ENCODE measurements at places on chromosomes 4 and X.

- DNase-seq: no peak
These were observed 76.7 kb downstream of the SHROOM2 start for GRCh38 chrX:9862953-9863352.

DNA sequence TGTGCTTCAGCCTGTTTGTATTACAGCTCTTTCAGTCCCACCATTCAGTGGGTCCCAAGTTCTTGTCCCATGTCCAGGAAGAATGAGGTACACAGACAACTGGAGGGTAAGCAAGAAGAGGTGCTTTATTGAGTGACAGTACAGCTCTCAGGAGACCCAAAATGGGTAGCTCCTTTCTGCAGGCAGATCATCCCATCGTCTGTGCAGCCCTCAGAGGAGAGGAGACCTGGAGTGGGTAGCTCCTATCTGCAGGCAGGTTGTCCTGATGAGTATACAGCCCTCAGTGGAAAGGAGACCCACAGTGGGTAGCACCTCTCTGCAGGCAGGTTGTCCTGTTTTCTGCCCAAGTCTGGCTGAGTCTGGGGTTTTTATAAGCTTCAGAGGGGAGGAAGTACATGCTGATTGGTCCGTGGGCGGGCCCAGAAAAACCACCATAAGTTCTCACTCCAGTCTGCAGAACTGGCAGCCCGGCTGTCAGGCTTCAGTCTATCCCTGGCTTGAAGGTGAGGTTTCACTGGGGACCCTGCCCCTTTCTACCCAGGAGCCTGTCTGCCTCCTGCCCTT is 18.0 kb downstream of the GRK4 start:
- no peak for DNase-seq

DNA sequence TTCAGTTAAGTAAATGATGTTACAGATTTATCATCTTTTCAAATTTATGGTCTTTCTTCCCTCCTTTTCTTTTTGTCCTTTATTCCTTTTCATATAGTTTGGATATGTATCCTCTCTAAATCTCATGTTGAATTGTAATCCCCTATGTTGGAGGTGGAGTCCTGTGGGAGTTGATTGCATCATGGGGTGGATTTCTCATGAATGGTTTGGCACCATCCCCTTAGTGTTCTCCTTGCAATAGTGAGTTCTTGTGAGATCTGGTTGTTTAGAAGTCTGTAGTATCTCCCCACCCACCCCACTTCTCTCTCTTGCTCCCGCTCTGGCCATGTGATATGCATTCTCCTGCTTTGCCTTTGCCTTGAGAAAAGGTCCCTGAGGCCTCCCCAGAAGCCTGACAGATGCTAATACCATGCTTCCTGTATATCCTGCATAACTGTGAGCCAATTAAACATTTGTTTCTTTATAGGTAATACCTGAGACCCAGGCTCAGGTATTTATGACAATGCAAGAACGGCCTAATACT is 236.7 kb downstream of the PRDM5 start:
- peak; percentile 50 for DNase-seq

DNA sequence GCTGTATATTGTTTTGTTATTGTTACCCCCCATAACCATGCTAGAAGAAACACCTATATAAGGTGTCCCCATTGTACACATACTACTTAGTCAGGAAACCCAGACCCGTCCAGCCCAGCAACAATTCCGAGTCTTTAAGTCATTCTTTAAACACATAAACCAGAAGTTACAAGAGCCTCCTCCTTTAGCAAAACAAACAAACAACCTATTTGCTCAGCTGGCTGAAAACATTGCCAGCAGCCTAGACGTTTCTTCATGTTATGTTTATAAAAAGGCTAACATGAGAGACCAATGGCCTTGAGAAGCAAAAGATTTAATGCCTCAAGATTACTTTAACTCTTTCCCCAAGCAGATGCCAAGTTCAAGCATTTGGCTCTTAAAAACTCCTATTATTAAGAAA is 1.4 kb downstream of the ACOX3 start:
- peak; percentile 60 for DNase-seq

- DNase-seq: no peak
These were observed 208.8 kb upstream of the VEGFC start for GRCh38 chr4:177001271-177002175.

DNA sequence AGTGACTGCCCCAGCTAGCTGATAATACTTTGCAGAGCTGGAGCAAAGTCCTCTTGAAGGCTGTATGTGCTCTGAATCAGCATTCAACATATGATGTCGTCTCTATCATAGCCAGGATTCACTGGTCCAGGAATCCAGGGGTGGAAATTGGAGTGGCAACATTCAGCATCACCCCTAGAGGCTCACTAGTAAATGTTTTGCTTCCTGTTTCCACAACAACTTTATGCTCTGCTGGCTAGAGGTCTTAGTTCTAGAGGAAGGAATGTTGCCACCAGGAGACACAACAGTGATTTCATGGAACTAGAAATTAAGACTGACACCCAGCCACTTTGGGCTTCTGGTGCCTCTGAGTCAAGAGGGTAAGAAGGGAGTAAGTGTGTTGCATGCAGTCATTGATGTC is 11.3 kb downstream of the MAGEA1 start:
- no peak for DNase-seq

GRCh38 chrX:50771382-50771781 is 42.6 kb downstream of the SHROOM4 start:
- no peak for DNase-seq

DNA sequence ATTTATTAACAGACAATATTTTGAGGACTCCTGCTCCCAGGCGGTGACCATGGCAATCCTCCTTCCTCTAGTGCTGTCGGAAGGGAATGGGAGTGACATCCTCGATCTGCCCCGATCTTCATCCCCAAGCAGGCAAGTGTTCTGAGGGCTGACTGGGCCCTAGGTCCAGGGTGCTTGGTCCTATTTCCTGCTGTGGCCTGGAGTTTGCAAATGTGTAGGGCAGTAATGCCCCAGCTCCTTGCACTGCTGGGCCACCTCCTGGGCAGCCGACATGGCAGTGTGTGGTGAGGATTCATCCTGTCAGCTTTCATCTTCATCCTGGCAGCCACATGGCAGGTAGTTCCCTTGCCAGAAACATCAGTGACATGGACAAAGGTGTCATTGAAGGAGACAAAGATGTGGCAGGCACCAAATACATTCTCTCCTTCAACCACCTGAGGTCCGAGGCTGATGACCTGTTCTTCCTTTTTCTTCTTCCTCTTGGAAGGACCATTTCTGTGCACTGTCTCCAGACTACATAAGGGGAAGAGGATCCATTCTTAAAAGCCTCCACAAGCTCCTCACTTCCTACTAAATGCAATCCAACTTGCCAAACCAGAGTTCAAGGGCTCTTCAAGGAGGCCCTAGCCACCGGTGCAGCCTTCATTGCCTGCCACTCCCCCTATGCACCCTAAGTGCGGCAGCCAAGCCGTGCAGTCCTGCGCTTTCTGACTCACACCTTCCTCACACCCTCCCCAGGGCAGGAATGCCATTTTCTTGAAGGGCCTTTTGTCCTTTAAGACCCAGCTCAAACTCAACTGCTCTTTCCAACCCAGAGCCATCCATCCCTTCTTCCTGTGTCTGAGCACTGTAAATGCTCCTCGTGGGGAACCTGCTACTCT is 65.7 kb downstream of the TMEM154 start:
- DNase-seq: no peak

DNA sequence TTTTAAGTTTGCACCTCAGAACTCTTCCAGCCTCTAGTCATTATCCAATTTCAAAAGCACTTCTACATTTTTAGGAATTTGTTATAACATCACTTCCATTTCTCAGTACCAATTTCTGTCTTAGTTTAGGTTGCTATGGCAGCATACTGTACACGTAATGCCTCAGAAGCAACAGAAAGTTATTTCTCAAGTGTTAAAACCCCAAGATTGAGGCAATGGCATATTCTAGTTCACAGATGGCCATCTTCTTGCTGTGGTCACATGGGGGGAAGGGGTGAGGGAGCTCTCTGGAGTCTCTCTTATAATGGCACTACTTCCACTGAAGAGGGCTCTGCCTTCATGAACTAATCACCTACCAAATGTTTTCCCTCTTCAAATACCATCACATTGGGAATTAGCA is 220.3 kb upstream of the CTSO start:
- DNase-seq: no peak

DNA sequence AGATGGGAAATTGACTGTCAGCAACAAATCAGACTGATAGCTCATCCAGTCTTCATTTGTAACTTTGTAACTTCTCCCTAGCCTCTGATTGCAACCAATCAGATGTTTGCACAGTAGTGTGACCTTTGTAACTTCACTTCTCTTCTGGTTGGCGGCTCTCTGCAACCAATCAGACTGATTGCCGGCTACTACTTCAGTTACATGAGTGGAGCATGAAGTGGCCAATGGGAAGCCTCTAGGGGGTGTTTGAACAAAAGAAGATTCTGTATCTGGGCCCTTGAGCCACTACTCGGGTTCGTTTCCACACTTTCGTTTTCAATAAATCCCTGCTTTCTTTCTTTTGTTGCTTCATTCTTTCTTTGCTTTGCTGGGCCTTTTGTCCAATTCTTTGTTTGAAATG is 1285.8 kb downstream of the TECRL start:
- no peak for DNase-seq

- no peak for DNase-seq
These were observed 494.1 kb downstream of the CENPC start for GRCh38 chr4:67051000-67051789.

- DNase-seq: no peak
These were observed 26.5 kb upstream of the DGKK start for GRCh38 chrX:50497114-50497513.

GRCh38 chrX:40299641-40300046 is 201.9 kb upstream of the BCOR start:
- DNase-seq: no peak

DNA sequence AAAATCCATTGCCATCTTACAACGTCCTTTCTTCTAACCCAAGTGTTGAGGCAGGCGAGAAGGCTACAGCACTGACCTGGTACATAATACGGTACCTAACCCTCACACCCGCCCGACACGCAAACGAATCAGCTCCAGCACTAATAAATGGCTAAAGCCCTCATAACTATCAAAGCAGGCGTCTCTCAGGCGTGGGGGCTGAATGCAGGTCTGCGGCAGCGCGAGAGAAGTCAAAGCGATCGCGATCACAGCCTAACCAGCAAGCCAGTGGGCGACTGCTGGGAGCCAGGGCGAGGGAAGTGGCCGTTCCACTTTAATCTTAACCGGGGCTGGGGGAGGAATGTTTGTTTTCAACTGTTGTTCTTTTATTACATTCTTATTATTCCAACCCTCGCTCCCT is 1.5 kb downstream of the CDX4 start:
- no peak for DNase-seq

- DNase-seq: no peak
These were observed 35.8 kb upstream of the MID1 start for GRCh38 chrX:10656214-10656613.

DNA sequence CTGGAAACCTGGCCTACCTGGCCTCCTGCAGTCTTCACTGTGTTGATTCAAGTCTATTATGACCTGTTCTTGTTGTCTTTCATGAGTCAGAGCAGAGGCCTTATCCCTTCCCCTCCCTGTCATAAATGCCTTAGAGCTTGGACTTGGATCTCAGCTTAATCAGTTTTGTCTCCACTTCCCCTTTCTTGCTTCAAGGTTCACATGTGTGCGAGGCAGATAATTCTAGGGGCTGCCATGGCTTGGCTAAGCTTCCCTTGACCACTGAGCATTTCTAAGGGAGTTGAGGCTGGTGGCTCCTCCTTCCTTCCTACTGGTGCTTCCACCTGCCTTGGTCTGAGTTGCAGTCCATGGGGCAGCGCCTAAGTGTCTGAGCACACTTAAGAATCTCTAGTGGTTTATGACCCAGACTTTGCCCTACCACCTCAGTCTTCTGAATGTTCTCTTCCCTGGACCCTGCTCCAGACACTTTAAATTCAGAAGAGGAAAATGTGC is 1.7 kb upstream of the HEPH start:
- DNase-seq: no peak

- DNase-seq: no peak
These were observed 170.7 kb upstream of the SMARCAD1 start for GRCh38 chr4:94036964-94037363.

- DNase-seq: peak; percentile 41
These were observed 45.1 kb downstream of the SPATA4 start for GRCh38 chr4:176150356-176150682.

DNA sequence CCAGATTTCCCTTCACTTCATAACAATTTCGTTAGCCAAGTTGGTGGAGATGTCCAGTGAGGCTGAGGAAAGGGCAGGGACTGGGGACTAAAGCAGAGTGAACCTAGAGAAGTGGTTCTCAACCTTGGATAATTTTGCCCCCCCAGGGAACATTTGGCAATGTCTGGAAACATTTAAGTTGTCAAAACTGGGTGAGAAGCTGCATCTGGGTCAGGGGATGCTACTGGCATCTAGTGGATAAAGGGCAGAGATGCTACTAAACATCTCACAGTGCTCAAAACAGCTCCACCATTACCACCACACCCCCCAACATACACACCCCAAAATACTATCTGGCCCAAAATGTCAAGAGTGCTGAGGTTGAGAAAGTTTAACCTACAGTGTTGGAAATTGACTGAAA is 32.0 kb upstream of the FGF16 start:
- no peak for DNase-seq

DNA sequence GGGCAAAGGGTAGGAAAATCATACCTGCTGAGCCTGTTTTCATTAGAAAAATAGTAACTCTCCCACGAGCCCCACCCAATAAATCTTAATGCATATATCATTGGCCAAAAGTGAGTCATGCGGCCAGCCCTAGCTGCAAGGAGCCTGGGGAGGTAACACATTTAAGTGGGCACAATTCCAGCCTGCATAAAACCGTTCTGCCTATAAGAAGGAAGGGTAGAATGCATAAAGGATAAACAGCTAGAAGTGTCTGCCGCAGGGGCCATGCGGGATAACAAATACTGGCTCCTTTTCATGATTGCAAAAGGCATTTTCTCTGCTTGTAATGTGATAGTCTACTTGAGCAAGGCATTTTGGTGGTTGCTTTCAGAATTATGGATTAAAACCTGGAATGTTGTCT is 37.1 kb downstream of the EFHC2 start:
- DNase-seq: peak; percentile 6

DNA sequence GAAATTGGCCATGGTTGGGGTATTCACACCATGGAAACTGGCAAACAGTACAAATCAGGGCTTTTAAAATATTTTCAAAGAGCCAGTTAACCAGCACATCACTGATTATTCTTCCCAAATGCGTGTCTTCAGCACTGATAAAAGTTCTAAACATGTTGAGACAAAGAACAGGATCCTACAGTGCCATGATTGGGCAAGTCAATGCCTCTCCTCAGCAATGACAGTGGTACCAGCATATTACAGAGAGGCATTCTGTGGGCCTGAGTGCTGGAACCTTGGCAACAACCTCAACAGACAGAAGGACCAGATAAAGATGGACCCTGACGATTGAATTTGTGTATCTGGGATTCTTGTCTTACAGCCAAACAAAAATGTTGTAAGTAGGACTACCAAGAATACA is 108.9 kb downstream of the EFHC2 start:
- no peak for DNase-seq

DNA sequence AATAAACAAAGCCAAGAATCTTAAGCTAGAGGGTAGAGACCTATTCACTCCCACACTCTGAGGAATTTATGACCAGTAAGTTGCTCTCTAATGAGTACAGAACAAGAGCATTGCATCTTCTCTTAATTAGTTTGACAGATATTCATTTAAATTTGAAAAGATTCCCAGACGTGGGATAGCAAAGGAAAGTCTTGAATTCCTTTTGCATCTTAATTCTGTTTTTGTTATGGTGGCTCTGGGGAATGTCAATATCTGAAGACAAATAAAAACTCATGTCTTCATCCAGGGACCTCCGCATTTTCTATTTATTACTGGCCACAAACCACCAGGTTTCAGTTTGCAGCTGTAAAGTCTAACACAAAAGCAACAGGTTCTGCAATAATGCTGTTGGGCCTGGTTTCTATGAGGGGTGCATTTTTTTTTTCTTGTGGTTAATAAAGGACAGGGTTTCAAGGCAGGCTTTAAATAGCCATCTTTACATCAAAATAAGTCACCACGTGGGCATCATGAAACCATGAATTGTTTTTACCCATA is 172.3 kb downstream of the SHROOM3 start:
- DNase-seq: peak; percentile 85
